Gastroesophageal sphincter (tissue), 4 donors: ENCODE measurements at places on chromosomes 5 and 9. TPM values are rescaled to one million over a fixed set of nuclear protein-coding genes. Genes with fewer than 3 reads are reported as not detected.

DNA sequence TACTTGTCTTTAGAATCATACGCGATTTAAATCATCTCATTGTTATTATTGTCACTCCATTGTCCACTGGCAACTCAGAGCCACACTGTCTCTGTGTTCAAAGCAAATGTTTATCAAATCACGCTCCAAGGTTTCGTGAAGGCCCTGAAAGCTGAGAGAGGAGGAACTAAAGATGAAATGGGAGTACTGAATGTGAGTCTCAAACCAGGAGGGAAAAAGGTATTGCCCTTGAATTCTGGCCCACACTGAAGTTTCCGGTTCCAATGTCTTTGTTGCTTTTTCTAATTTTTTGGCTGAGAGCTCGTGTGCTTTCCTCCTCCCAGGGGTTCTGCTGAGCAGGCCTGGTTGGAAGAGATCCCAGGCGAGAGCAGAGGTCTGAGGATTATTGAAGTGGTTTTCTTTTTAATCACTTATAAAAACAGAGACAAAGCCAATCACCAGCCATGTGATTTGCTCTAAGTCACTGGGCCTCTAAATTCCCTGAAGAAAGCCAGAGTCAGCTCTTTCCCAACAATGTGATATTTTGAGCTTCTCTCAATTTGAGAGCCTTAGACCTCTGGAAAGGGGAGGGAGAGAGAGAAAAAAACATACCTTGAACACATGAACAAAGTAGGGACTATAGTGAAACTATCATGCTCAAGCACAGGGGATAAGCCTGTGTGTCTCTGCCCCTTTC, 420.8 kb upstream of the GRAMD2B start:
- peak; percentile 83 for ATAC-seq

DNA sequence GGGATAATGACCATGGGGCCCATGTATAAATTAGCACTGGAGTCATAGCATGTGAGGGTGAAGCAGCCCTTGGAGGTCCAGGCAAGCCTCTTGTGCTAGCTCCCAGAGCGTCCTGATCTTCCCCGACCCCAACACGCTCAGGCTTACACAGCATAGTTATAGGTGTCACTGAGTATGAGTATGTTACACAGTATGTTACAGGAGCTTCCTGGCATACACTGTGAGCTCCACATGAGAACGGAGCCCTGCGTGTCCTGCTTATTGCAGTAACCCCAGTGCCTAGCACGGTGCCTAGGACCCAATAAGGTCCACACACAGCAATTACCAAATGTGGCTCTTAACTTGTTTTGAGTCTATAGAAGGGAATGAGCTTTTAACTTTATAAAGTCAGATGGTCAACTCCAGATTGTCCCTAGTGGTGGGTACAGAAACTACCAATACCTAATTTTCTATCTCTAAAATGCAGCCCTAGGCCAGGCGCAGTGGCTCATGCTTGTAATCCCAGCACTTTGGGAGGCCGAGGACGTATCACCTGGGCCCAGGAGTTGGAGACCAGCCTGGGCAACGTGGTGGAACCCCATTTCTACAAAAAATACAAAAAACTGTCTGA, 64.1 kb downstream of the PLAC8L1 start:
- no peak for ATAC-seq

- no peak for ATAC-seq
These were observed 275.2 kb downstream of the CDH9 start for GRCh38 chr5:26763215-26763614.

SMIM33 gene
- total RNA-seq: not detected

PPP3R2 gene
- not detected for total RNA-seq

- no peak for ATAC-seq
These were observed 41.1 kb downstream of the ISOC1 start for GRCh38 chr5:129135633-129136032.

SPATA31D1 gene
- total RNA-seq: not detected

DNA sequence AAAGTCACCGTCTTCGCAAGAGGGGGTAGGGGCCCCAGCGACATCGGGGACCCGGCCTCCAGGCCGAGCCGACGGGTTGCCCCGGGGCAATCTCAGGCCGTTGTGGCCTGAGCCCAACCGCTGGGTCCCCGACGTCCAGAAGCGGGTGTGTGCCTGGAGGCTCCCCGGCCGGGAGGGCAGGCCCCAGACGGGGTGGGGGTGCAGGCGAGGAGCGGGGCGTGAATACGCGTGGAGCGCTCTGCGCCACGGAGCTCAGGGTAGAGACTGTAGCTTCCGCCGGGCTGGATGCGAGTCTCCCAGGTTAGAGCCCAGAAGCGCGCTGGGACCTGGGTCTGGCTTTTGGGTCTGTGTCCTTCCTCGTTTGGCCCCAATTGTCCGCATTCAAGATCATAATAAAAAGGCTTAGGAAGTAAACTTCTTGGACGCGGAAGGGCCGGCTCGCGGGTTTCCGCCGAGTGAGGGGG, 3.5 kb downstream of the BARX1 start:
- no peak for ATAC-seq

TTC33 gene
- total RNA-seq: 23.2 TPM

INSL6 gene
- not detected for total RNA-seq

STPG3 gene
- total RNA-seq: not detected

IFNA13 gene
- not detected for total RNA-seq

GRCh38 chr5:439181-439580, 3.8 kb upstream of the EXOC3 start:
- no peak for ATAC-seq

DNA sequence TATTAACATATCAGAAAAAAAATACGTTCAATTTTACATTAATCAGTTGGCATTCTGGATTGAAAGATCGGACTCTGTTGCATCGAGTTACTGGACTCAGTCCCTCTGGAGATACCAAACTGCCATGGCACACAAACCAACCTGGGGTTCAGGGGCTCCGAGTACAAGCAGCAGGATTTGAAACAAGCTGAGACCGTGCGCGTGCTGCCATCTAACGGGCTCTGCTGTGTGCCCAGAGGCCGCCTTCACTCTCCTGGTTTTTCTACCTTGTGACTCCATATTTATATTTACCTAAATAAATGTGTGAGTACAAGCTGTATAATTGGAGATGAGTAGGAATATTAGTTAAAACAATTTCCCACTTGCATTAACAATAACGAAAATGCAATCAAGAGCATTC, 48.2 kb downstream of the ANXA1 start:
- ATAC-seq: no peak

DNA sequence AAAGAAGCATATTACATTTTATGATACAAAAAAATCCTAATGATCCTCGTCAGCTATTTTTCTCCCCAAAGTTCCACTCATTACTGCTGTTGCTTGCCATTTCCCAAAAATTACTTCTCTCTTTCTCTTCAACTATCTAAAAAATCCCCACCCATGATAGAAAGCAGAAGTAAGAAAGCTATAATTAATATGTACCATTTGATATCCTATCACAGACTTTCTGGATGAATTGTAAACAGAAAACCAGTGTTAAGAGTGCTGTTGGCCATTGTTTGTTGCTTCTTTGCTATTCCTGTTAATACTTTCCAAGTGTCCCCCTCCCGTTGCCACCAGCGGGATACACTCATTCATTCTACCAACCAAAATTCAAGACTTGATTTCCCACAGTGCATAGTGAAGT, 136.3 kb upstream of the SMARCA2 start:
- no peak for ATAC-seq

ABO gene
- total RNA-seq: 1.3 TPM

ENHO gene
- total RNA-seq: not detected

GRCh38 chr5:7395432-7395946, 449 bp upstream of the ADCY2 start:
- ATAC-seq: peak; percentile 22

SPATA6L gene
- 0.69 TPM for total RNA-seq
